ENCODE measurements at places on chromosomes 5 and 9. TPM values are rescaled to one million over a fixed set of nuclear protein-coding genes. Genes with fewer than 3 reads are reported as not detected.

DNA sequence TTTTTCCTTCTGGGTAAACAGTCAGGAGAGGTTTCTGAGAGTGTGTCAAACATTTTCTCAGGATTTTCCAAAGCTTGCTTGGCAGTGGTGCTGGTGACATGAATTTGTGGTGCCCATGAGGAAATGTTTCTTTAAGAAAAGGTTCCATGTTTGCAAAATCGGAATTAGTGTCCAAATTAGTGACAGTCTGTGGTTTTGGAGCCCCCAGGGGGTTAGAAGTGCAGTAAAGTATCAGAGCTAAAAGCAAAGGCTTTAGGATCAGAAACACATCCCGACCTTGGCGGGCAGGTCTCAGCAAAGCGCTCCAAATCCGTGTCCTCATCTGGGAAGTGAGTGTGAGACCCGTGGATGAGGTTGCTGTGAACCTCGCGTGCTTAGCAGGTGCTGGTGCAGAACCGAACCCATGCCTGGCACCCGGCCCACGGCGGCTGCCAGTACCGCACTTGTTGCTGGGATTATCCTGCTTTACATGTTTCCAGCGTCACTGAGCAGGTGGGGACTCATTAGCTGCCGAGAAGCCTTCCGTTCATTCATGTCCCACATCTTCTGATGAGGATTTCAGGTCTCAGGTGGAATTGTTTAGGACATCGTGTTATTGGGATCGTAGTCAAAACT is 70.8 kb upstream of the COL5A1 start:
- no peaks in the 10 kb centered on the region for H3K4me1 ChIP-seq
- no peak overlapping the region for H3K4me3 ChIP-seq
- no peak overlapping the region for H3K27ac ChIP-seq
- H3K27me3 ChIP-seq = no peaks in the 10 kb centered on the region

DNA sequence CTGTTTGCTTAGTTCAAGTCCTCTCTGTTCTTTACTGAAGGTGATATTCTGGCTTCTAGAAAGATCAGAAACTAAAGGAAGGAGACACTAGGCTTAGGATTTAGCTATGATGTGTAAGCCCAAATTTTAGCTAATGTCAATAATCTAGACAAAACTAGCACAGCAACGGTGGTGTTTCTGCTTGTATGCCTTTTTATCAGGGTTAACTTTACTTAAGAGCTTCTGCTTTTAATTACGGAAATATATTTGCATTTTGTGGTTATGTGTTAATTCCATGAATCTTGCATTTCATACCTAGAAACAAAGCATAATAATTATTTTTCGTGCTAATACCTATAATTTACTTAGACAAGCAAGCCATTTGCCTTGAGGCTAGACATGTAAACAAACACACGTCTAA is 96.1 kb downstream of the PAX5 start:
- no peak for DNase-seq
- no peaks in the 10 kb centered on the region for H3K4me1 ChIP-seq
- no peaks in the 10 kb centered on the region for H3K27me3 ChIP-seq

GRCh38 chr5:159552751-159553150 is 222.5 kb upstream of the IL12B start:
- H3K4me3 ChIP-seq = no peak overlapping the region
- no peak for DNase-seq
- H3K27me3 ChIP-seq = no peaks in the 10 kb centered on the region
- H3K4me1 ChIP-seq = no peaks in the 10 kb centered on the region

GRCh38 chr9:123035791-123036190 is 2.3 kb downstream of the GPR21 start:
- H3K4me1 ChIP-seq = no peaks in the 10 kb centered on the region
- no peaks in the 10 kb centered on the region for H3K27me3 ChIP-seq
- H3K4me3 ChIP-seq = no peak overlapping the region
- DNase-seq = no peak
- H3K36me3 ChIP-seq = no peaks in the 10 kb centered on the region

- H3K27ac ChIP-seq = no peak overlapping the region
- no peak for DNase-seq
- H3K27me3 ChIP-seq = no peaks in the 10 kb centered on the region
These were observed 203.3 kb downstream of the FOXD4L6 start for GRCh38 chr9:40925149-40925548.

GRCh38 chr5:43573058-43573457 is 16.2 kb upstream of the PAIP1 start:
- no peak overlapping the region for H3K27ac ChIP-seq
- H3K36me3 ChIP-seq = no peaks in the 10 kb centered on the region
- no peaks in the 10 kb centered on the region for H3K4me1 ChIP-seq
- no peaks in the 10 kb centered on the region for H3K27me3 ChIP-seq

- no peaks in the 10 kb centered on the region for H3K27me3 ChIP-seq
- no peak for DNase-seq
- no peak overlapping the region for H3K4me3 ChIP-seq
These were observed 354.3 kb upstream of the ACTBL2 start for GRCh38 chr5:57836921-57837320.

Gene PCDHB13
- not detected for total RNA-seq

Gene GABRB2
- total RNA-seq = not detected

Gene PRRT1B
- total RNA-seq = not detected

Gene MEGF10
- total RNA-seq = not detected
